Activated naive CD4-positive, alpha-beta T cell treated with anti-CD3 and anti-CD28 coated beads, Interleukin-2, amount 50 U/mL, for 72 hours (primary cell): ENCODE measurements at places on chromosomes 4 and X. TPM values are rescaled to one million over a fixed set of nuclear protein-coding genes. Genes with fewer than 3 reads are reported as not detected.
A peak's percentile ranks its signal among the peaks of the same experiment; 100 is the strongest.

DNA sequence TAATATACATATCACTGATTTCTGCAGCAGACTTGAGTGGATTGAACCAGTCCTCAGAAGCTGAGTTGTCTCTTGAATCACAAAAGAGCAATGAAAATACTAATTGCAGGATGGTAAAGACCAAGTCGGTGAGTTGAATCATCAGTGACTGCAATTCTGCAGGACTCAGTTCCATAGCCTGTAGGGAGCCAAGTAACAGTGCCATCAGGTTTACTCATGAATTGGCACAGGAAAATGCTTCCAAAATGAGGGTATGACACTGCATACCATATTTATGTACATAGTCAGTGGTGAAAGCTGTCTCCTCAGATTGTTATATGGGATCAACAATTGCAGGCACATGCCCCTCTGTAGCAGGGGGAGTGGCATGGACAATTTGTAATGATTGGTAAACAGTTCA lies 192.8 kb downstream of the CCNG2 start:
- no peak for DNase-seq

DNA sequence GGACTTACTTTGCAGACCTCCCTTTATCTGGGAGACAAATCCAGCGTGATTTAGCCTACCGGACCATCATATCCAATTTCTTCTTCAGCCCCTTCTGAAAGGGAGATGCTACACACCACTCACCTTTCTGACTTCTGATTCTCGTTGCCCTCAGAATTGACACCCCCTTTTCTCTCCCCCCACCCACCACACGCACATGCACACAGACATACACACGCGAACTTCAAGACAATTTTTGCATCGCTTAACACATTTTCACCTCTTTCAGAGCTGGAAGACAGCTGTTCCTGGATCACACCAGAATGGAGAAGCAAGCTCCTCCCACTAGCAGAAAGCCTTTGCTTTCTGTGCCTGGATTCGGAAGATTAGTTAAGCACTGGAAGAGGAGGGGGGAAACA lies 1.0 kb upstream of the SNCA start:
- DNase-seq = no peak

DNA sequence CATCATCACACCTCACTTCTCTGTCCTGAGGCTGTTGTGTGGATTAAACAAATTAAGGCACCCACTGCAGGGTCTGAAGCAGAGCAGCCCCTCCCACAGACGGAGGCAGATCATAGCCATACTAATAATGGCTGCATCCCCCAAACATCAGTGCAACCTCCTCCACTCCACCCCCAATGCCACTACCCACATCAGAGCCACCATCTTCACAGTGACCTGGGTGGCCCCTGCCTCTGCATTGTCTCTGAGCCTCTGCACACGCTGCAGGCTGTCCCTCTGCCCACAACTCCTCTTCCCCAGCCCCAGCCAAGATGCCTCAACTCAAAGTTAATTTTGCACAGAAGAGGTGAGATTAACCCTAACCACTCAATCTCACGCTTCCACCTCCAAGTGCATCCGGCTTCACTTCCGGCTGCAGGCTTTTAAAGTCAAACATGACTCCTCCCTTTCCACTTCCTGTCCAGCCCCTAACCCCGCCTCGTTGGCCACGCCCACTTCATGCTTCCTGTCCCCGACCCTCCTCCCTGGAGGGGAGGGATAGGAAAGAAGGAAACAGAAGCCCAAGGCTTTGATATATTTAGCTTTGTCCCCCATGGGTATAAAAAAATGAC lies 22.7 kb downstream of the JAKMIP1 start:
- peak; percentile 26 for DNase-seq

DNA sequence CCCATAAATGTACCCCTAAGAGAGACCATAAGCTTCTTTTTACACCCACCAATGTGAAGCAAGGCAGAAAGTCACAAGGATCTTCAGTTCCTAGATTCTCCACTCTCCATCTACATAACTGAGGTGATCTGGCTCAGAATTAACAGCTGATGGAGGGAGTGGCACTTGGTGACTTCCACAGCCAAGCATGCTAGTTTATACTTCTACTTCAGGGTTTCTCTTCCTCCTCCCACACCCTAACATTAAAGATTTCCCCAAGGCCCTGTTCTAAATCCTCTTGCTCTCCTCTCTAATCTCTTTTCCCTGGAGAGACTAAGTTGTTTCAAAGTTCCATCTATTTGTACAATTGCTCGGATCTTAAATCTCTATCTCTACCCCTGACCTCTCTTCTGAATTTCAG lies 81.1 kb downstream of the MBNL3 start:
- DNase-seq = no peak

GRCh38 chrX:147900349-147900748 lies 11.4 kb upstream of the FMR1 start:
- DNase-seq = no peak

DNA sequence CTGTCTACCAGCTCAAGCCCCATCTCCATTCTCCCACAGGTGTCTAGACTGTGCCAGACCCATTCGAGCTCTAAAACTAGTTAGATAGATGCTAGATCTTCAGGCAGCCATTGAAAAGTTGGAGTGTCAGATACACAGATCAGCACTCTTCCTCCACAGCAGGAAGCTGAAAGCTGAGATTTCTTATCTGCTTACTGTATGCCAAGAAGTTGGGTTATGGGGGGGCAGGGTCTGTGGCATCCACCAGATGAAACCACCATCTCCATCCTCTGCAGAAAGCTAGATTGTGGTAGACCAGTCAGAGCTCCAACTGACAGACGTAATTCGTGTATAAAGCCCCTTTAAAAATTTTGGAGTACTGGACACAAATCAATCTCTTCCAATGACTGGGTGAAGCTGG lies 54.8 kb downstream of the ADAM29 start:
- DNase-seq = no peak

GRCh38 chrX:39049975-39050374 lies 248.7 kb downstream of the MID1IP1 start:
- no peak for DNase-seq

GRCh38 chrX:43467608-43468234 lies 188.4 kb upstream of the MAOA start:
- no peak for DNase-seq

Gene DDX60
- total RNA-seq = 25.6 TPM

Gene ZGRF1
- 56.9 TPM for total RNA-seq

Gene P2RY10
- 96.6 TPM for total RNA-seq

DNA sequence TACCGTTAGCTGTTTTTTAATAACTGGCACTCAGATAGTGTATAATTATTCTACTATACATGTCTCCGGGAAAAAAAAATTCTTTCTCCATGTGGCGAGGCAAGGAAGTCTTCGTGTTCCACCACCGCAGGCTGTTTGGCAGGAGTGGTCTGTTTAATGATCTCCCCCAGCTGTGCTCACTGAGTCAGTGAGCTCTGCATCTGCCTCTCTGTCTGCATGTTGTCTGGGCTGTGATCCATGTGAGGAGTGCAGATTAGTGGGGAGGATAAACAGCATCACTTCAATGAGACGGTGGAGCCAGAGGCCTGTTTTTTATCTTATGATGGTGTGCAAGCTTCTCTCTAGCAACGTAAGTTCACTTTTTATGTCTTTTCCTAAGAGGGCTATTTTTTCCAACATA lies 69.8 kb downstream of the RPS3A start:
- no peak for DNase-seq

DNA sequence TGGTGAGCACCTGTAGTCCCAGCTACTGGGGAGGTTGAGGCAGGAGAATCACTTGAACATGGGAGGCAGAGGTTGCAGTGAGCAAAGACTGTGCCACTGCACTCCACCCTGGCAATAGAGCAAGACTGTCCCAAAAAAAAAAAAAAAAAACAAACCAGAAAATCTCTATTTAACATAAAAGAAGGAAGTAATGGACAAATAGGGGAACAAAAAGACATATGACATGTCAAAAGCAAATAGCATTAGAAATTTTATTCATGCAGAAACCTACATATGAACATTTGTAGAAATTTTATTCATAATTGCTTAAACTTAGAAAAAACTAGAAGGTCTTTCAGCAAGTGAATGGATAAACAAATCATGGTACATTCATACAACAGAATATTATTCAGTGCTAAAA lies 97.1 kb upstream of the SH3RF1 start:
- DNase-seq = no peak

GRCh38 chr4:176492646-176493302 lies 173.0 kb downstream of the SPCS3 start:
- no peak for DNase-seq

Gene ETDB
- not detected for total RNA-seq

DNA sequence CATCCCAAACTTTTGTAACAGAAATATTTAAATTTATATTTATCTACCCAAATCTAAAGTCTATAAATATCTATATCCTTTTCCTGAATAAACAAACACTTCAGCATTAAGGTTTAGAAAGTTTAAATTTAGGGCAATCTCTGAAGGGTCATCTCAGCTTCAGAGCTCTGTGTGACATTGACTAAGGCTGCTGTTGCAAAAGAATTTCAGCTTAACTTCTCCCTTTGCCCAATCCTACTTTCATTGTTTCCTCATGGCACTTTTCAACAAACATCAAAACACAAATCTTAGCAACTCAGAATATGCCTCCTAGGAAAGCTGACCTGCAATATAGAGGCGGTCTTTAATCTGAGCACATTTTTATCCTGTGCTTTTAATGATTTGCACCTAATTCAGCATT lies 79.7 kb upstream of the BANK1 start:
- DNase-seq = no peak

Gene TAF1
- 38.1 TPM for total RNA-seq

GRCh38 chr4:118082182-118082581 lies 47.9 kb downstream of the NDST3 start:
- DNase-seq = no peak

DNA sequence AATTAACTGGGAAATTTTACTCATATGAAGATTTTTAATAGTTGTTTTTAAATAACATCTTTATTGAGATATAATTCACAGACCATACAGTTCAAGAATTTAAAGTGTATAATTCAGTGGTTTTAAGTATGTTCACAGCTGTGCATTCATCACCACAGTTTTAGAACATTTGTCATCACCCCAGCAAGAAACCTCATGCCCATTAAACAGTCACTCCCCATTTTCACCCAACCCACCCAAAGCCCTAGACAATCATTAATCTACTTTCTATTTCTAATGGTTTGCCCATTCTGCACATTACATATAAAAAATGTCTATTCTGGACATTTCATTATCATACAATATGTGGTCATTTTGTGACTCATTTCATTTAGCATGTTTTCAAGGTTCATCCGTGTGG lies 2.8 kb downstream of the UPRT start:
- DNase-seq = no peak

Gene HTR2C
- total RNA-seq = not detected
